Activated CD4-positive, alpha-beta T cell treated with anti-CD3 and anti-CD28 coated beads, Interleukin-2, amount 10 ng/mL, durations not matched to agents 7 days and 5 days (primary cell): ENCODE measurements at places on chromosomes 16 and 17.
A peak's percentile ranks its signal among the peaks of the same experiment; 100 is the strongest.

DNA sequence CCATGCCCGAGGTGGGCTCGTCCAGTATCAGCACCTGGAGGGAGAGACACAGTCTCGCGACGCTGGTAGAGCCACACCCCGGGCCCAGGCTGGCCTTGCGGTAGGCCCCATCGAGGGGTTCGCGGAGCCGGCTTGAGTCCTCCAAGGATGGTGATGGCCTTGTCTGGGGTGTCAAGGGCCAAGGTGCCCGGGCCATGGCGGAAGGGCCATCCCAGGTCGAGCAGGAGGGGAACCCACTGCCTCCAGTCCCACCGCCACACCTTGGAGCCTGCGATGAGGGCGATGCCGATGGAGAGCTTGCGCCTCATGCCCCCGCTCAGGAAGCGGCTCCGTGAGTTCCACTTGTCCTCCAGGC lies 29.6 kb upstream of the RNPS1 start:
- no peak for DNase-seq

- DNase-seq: no peak
Measured at GRCh38 chr17:39792526-39793221, 54.9 kb downstream of the GRB7 start.

DNA sequence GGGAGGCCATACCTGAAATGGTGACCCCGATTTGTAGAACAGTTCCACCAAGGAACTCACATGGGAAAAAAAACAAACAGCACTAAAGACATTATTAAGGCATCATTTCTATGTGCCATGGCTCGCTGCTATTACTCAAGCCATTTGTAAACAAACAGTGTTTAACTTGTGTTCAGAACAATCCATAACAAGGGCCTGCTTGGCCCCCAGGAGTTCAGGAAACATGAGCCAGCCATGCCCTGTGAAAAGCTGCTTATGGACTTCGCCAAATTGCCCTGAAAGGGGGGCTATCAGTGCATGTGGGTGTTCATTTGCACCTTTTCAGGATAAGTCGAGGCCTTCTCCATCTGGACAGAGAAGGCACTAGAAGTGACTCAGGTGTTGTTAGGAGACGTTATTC lies 8.0 kb downstream of the POLR3K start:
- DNase-seq: no peak

- DNase-seq: no peak
Measured at GRCh38 chr17:10171122-10171571, 27.3 kb downstream of the GAS7 start.

DNA sequence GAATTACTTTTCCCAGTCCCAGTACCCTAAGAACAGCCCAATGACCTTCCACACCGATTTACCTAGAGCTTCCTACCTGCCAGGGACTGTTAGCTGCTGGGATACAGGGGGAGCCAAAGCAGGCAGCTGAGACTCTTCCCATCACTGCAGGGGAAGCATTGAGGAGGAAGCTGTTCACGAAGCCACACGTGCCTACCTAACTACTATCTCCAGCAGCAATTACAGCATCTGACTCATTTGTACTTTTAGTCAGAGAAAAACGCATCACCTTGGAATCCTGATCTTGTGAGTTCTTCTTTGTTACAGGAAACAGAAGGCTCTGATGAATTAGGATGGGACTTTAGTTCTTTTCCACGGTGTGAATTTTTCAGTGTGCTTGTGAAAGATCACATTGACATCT lies 113.7 kb upstream of the DHX40 start:
- DNase-seq: no peak

GRCh38 chr17:2825253-2825970 lies 29.2 kb downstream of the RAP1GAP2 start:
- DNase-seq: no peak

- DNase-seq: no peak
Measured at GRCh38 chr17:75816693-75817092, 27.5 kb downstream of the UNC13D start.

GRCh38 chr17:2053380-2054261 lies 1.3 kb upstream of the HIC1 start:
- peak; percentile 79 for DNase-seq
